Muscle of back (tissue), 13 donors: ENCODE measurements at places on chromosomes 1 and 21.

DNA sequence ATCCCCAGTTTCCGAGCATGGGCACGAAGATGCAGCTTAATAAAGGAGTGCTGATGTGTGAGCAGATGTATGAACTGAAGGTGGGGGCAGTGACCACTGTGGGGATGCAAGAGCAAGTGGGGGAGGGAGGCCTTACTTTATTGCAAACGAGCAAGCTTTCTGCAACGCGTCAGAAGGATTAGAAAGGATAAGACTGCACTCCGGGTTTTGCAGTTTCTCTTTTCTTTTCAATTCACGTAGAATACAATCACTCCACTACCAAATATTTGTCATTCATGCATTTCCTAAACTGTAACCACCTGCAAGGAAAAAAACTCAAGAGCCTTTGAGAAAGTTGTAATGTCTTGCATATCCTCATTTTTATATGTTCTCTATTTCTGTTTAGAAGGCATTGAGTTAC lies 4.3 kb upstream of the OR2C3 start:
- no peak for DNase-seq

DNA sequence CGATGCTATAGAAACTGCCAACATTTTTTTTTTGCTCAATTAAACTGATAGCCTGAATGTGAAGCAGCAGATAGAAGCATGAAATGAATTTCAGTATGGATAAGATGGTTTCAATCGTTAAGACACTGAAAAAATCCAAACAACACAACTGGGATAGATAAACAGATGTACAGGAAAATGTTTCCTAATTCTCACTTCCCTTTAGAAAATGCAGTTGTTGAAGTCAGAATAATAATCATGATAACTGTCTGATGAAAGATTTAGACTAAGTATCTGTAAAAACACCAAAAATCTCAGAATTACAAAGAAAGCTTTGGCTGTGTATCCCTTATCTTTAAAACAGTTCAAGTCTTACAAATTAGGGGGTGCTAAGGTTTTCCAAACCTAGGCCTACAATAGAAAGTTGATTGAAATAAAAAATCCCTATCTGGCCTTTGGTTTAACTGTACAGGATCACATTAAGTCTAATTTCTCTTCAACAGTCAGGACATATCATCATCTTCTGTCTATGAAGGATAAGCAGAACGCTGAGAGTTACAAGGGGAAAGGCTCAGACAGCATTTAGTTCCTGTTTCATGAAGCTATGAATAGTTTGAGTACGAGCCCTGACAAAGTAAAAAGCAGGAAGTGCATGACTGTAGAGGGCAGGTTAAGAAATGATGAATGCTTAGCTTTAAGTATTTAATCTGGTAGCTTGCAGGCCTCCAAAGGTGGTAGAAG lies 203.2 kb downstream of the APP start:
- DNase-seq = no peak

GRCh38 chr1:22552021-22552420 lies 11.3 kb upstream of the EPHA8 start:
- DNase-seq = no peak

DNA sequence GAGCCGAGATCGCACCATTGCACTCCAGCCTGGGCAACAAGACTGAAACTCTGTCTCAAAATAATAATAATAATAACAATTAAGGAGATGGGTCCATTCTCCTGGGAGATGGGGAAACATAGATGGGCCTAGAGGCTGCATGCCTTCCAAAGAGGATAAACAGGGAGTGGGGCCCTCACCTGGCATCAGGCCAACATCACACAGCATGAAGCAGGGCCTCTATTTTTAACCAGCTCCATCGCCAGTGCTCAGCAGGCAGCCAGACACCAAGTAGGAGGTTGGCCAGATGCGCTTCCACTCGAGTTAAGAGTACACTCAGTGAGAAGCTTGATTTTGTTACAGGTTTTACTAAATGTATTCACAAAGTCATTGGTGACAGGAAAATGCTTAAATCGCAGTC lies 352.0 kb downstream of the RRAGC start:
- no peak for DNase-seq

GRCh38 chr1:113859478-113860175 lies 11.9 kb downstream of the PTPN22 start:
- DNase-seq = no peak

DNA sequence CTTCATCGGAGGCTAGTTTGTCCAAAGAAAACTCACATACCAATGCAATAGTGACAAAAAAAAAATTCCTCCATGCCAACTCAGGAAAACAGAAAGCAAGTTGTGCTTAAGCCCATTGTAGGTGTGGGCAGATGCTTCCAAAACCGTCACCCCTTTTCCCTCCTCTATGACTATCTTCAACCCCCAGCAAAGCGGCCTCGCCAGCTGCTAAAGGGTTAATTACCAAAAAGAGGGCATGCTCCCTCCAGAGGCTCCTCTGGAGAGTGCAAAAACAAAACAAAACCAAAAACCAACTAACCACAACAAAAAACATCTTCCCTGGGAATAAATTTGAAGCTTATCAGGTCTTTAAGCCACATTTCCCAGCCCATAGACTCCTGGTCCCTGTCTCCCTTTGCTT lies 1.2 kb downstream of the LMOD1 start:
- DNase-seq = no peak
